ELR (cell line): ENCODE measurements at places on chromosomes 3 and 15.

DNA sequence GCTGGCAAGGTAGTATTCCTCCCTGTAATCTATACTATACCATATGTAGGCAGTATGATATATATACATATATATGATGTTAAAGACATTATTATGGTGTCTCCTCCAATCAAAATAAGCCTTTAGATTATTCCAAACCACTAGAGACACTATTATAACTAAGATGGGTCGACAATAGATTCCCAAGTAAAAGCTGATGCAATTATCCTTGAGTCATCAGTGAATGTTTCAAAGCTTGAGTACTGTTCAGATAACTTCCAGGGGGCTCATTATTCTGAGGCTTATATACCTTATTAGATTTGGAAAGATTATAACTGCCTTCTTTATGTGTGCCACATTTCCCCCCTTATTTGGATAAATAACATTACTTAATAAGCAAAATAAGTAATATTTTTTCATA, 11.9 kb upstream of the C3orf38 start:
- DNase-seq: peak; percentile 69

GRCh38 chr15:45715528-45715927, 80.7 kb downstream of the SQOR start:
- peak; percentile 24 for DNase-seq

DNA sequence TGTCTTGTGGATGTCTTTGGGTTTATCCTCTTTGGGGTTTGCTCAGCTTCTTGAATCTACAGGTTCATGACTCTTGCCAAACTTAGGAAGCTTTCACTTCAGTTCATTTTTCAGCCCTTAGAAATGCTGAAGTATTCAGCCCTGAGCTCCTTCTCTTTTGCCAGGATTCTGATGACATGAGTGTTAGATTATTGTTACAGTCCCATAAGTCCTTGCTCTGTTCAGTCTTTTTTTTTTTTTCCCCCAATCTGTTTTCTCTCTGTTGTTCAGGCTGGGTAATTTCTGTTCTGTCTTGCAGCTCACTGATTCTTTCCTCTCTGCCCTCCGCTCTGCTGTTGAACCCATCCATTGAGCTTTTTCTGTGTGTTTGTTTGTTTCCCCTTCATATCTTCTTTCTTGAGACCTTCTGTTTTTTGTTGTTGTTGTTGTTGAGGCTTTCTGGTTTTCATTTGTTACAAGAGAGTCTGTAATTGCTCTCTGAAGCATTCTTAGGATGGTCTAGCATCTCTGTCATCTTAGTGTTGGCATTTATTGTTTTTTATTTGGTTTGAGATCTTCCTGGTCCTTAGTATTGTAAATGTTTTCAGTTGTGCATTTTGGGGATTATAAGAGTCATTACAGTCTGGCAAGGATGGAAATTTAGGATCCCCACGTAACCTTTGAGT, 18.4 kb downstream of the LRCH3 start:
- DNase-seq: peak; percentile 55

- DNase-seq: no peak
These were observed 33.5 kb downstream of the CHAC1 start for GRCh38 chr15:40986820-40987219.
